Activated naive CD8-positive, alpha-beta T cell treated with anti-CD3 and anti-CD28 coated beads for 36 hours (primary cell): ENCODE measurements at places on chromosomes 5 and 9. TPM values are rescaled to one million over a fixed set of nuclear protein-coding genes. Genes with fewer than 3 reads are reported as not detected.

AHRR gene
- 26.6 TPM for total RNA-seq

STKLD1 gene
- total RNA-seq: 0.16 TPM

C9orf152 gene
- total RNA-seq: not detected

MELK gene
- total RNA-seq: 46.9 TPM

GRAMD2B gene
- total RNA-seq: 7.7 TPM

FOXD1 gene
- 0.58 TPM for total RNA-seq

PCDHA8 gene
- total RNA-seq: not detected

IL3 gene
- total RNA-seq: 0.49 TPM

GRCh38 chr5:124685404-124685930 is 61.0 kb downstream of the ZNF608 start:
- H3K36me3 ChIP-seq: no peaks in the 10 kb centered on the region
- no peak overlapping the region for H3K27ac ChIP-seq
- DNase-seq: no peak

DNA sequence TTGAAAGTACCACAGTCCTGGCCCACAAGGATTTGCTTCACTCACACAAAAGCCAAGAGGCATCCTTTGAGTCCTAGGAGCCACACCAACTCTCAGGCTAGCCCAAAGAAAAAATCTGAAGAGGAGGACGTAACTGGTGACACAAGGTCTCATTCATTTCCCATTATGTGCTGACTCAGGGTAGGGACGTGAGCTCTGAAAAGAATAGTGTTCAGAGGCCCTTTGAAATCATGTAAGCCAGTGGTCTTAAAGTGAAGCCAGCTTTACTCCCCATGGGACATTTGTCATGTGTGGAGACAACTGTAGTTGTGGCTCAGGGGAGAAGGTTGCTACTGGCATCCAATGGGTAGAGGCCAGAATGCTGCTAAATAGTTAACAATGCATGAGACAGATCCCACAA is 332.4 kb downstream of the KCTD16 start:
- no peaks in the 10 kb centered on the region for H3K4me1 ChIP-seq
- no peak overlapping the region for H3K27ac ChIP-seq
- no peaks in the 10 kb centered on the region for H3K27me3 ChIP-seq
- DNase-seq: no peak

DNA sequence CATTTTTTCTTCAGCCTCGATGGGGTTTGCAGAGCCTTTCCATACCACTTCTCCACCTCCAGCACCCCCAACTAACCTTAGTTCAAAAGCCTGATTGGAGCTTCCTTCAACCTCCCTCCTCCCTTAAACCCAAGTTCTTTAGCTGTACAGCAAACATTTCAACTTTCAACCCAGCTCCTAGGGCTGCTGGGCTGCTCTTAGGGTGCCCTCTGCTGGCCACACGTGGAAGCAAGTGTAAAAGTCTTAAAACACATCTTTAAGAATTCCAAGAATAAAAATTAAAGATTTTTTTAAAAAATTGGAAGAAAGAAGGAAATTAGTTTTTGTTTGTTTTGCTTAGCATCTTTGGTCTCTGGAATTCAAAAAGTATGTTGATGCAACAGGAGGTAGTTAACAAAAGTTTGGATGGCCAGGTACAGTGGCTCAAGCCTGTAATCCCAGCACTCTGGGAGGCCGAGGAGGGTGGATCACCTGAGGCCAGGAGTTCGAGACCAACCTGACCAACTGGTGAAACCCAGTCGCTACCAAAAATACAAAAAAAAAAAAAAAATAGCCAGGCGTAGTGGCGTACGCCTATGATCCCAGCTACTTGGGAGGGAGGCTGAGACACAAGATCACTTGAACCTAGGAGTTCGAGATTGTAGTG is 15.5 kb upstream of the HSD17B3 start:
- peaks cover 11% of the 10 kb centered on the region for H3K36me3 ChIP-seq
- H3K27me3 ChIP-seq: peaks cover 3% of the 10 kb centered on the region
- DNase-seq: peak; percentile 44
- no peak overlapping the region for H3K27ac ChIP-seq

GRCh38 chr5:37668524-37669047 is 171.3 kb downstream of the GDNF start:
- H3K4me3 ChIP-seq: no peak overlapping the region
- peaks cover 18% of the 10 kb centered on the region for H3K4me1 ChIP-seq
- no peak overlapping the region for H3K27ac ChIP-seq
- H3K27me3 ChIP-seq: no peaks in the 10 kb centered on the region
- no peak for DNase-seq

DNA sequence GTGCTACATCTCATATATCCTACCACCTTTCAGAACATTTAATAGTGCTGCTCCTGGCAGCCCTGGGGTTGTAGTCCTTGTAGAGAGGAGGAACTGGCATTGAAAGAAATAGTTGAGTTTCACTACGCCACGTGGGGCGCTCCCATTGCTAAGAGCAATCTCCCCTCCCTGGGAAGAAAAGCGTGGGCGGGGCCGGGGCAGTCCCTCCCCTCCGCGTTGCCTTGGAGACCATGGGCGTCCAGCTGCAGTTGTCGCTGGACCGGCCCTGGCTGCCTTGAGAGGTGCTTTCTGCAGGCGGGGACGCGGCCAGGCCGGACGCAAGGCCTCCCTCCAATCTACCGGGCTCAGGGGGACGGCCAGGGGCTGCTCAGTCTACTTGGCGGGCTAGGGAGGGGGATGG is 368 bp upstream of the CCDC180 start:
- H3K4me3 ChIP-seq: no peak overlapping the region
- H3K4me1 ChIP-seq: no peaks in the 10 kb centered on the region
- H3K27me3 ChIP-seq: no peaks in the 10 kb centered on the region
- H3K36me3 ChIP-seq: peaks cover 4% of the 10 kb centered on the region

DNA sequence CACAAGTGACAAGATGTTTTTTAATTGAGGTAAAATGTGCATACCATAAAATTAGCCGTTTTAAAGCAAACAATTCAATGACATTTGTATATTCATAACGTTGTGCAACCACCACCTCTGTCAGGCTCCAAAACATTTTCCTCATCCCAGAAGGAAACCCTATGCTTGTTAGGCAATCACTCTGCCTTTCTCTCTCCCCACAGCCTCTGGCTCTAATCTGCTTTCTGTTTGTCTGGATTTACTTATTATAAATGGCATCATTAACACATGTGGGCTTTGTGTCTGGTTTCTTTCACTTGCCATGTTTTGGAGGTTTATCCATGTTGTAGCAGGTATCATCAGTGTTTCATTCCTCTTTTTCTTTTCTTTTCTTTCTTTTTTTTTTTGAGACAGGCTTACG is 1.4 kb upstream of the N4BP3 start:
- no peak overlapping the region for H3K4me3 ChIP-seq
- DNase-seq: no peak
- no peaks in the 10 kb centered on the region for H3K27me3 ChIP-seq
- H3K4me1 ChIP-seq: peaks cover 22% of the 10 kb centered on the region

GRCh38 chr9:110707419-110707818 is 38.8 kb downstream of the MUSK start:
- no peak overlapping the region for H3K4me3 ChIP-seq
- H3K27me3 ChIP-seq: no peaks in the 10 kb centered on the region
- no peak overlapping the region for H3K27ac ChIP-seq
- no peak for DNase-seq

GRCh38 chr5:116365006-116365496 is 209.6 kb downstream of the SEMA6A start:
- no peak overlapping the region for H3K4me3 ChIP-seq
- H3K27me3 ChIP-seq: no peaks in the 10 kb centered on the region
- DNase-seq: no peak
- H3K4me1 ChIP-seq: peaks cover 10% of the 10 kb centered on the region

- peaks cover 3% of the 10 kb centered on the region for H3K27me3 ChIP-seq
- no peaks in the 10 kb centered on the region for H3K4me1 ChIP-seq
- no peaks in the 10 kb centered on the region for H3K36me3 ChIP-seq
- H3K27ac ChIP-seq: no peak overlapping the region
Observed at GRCh38 chr9:96209407-96210271, 92.3 kb downstream of the HSD17B3 start.

DNA sequence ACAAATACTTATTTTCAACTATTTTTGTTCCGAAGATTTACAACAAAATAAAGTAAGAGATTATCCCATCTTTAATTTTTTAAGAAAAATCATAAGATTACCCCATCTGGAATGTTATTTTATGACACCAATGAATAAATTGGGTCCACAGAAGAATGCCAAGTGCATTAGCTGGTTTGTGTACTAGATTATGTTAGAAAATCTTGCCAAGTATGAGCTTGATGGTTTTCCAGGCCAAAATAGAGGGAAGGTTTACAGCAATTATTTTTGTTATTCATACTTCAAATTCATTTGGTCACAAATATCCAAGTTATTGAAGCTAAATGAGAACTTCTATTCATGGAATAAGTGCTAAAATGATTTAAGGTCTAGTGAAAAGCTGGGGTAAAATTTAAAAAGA is 109.4 kb upstream of the DMRTA1 start:
- no peaks in the 10 kb centered on the region for H3K36me3 ChIP-seq
- H3K27me3 ChIP-seq: no peaks in the 10 kb centered on the region
- H3K27ac ChIP-seq: no peak overlapping the region
- no peak for DNase-seq

DNA sequence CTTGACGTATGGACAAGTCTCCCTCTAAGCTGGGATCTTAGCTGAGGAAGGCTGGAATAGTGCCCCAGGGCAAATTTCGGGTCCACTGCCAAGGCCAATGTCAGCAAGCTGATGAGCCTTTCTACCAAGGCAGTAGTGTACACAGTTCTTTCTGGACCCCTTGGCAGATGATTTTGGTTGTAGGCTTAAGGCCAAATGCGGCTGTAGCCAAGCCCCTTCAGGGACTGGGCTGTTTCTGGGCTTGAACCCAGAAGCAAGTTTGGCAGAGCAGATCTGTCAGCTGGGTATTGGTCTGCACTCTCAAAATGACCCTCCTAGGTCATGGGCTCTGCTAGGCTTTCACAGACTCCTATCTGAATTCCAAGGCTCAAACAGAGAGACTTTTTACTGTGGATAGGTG is 121.6 kb downstream of the ADAMTSL1 start:
- no peaks in the 10 kb centered on the region for H3K4me1 ChIP-seq
- H3K4me3 ChIP-seq: no peak overlapping the region
- no peak overlapping the region for H3K27ac ChIP-seq
- no peaks in the 10 kb centered on the region for H3K27me3 ChIP-seq
